RPMI8226 (cell line): ENCODE measurements at places on chromosomes 5 and 9.

DNA sequence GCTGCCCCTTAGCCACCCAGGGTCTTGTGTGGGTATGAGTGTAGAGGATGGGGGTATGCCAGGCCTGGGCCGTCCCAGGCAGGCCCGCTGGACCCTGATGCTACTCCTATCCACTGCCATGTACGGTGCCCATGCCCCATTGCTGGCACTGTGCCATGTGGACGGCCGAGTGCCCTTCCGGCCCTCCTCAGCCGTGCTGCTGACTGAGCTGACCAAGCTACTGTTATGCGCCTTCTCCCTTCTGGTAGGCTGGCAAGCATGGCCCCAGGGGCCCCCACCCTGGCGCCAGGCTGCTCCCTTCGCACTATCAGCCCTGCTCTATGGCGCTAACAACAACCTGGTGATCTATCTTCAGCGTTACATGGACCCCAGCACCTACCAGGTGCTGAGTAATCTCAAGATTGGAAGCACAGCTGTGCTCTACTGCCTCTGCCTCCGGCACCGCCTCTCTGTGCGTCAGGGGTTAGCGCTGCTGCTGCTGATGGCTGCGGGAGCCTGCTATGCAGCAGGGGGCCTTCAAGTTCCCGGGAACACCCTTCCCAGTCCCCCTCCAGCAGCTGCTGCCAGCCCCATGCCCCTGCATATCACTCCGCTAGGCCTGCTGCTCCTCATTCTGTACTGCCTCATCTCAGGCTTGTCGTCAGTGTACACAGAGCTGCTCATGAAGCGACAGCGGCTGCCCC is 2.6 kb downstream of the SLC35A4 start:
- no peak for DNase-seq

DNA sequence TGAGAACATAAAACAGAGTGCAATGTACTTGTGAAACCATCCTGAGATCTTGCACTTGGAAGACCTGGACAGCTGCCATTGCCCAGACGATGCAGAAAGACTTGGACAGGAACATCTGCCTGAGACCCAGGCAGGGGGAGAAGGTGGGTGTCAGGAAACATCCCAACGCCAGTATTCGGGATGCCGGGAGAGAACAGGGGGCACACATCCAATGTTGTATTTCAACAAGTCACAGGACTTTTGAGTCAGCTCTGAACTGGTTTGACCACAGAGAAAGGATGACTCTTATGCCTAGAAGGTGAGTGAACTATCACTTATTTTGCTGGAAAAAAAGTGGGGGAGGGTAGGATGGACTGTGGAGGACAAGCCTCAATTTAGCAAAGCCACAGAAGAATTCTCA is 124.6 kb downstream of the ROR2 start:
- DNase-seq, result no peak

DNA sequence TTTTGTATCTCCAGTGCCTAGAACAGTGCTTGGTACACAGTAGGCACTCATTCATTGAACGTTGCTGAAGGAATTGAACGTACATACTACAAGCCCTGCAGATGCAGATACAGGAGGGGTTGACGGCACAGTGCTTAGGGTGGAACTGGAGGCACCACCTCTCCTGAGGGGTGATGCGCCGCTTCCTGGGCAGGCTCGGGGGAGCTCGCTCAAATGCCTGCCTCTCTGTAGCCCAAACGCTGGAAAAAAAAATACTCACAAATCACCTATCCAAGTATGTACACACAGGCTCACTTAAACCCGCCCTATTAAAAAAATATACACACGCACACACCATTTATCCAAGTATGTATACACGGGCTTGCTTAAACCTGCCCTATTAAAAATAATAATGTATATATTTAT is 536 bp upstream of the COMMD10 start:
- peak; percentile 36 for DNase-seq

DNA sequence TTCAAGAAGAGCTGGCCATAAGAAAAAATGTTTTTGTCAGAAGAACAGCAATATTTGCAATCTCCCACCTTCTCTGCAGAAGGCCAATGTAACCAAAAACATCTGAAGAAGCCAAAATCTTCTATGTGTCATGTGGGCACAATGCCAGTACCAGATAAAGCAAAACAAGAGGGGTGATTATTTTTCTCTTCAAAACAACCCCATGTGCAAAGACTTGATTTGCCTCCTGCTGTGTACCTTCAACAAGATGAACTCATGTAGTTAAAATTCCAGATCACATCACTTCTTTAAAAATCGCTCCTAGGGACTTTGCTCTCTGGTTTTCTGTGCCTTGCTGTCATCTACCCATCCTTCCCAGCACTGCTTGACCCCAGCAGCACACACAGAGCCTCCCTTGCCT is 134.0 kb upstream of the MAP3K1 start:
- DNase-seq, result peak; percentile 76

- DNase-seq, result no peak
Measured at GRCh38 chr5:95771892-95772291, 40.8 kb downstream of the RHOBTB3 start.

GRCh38 chr5:74334062-74334761 is 306.3 kb downstream of the ENC1 start:
- no peak for DNase-seq

DNA sequence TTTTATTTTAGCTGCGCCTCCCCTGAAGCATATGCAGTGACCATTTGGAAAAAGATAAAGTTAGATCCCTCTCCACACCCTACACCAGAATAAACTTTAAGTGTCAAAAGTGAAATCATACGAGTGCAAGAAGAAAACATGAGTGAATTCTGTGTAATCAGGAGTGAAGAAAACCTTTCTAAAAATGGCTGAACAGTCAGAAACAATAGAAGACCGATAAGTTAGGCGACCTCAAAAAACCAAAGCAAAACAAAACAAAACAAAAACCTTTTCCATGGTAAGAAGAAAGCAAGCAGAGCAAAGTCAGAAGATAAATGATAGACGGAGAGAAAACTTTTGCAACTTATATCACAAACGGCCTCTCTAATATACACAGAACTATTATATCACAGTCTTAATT is 16.6 kb upstream of the TSC1 start:
- no peak for DNase-seq

DNA sequence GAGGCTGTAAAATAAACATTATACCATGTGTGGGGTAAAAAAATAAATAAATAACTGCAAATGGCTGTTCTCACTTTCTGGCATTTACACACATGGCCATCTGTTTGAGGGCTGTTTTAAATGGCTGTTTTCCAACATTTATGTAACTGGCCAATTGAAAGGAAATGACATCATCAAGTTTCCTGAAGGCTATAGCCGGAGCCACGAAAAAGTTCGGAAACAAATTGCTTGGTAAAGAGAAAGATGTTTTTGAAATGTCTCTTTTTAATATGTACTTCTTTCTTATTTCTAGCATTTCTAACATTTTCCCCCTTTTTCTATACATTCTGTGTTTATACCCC is 95.4 kb upstream of the DAB2 start:
- DNase-seq, result peak; percentile 6

DNA sequence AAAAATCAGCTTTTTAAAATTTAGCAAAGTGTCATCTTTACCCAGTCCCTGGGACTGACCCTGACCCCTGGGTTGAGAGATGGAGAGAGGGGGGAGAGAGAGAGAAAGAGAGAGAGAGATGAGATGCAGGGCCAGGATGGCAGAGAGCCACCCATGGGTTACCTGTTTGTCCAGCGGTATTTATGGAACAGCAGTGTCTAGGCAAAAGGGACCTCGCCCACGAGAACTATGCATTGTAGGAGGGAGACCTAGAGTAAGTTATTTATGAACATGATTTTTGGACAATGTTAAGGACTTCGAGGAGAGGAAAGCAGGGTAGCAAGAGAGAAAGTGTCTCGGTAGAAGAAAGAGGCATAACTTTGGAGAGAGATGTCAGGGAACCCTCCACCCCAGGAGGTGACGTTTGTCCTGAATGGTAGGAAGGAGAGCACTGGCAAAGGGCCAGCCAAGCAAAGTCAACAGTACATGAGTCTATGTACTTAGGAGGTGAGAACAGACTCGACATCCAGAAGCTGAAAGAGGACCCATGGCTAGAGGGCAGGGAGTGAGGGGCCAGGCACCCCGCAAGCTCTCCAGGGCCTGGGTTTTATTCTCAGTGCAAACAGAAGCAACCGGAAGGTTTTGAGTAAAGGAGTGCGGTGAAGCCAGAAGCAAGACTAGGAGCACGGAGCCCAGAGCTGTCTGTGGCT is 30.5 kb upstream of the MSX2 start:
- no peak for DNase-seq

DNA sequence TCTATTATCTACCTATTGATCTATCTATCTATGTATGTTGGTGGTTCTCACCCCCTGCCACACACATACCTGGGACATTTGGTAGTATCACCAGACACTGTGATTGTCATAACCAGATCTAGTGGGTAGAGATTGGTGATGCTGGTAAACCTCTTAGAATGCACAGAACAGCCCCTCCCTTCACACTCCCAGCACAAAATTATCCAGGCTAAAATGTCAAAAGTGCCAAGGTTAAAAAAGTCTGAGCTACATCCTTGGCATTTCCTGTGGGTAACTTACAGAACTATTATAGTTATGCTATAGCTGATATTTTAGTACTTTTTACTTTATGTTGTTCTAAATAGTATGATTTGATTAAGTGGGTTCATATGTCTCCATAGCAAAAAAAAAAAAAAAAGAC is 151.0 kb downstream of the FER start:
- DNase-seq, result no peak

DNA sequence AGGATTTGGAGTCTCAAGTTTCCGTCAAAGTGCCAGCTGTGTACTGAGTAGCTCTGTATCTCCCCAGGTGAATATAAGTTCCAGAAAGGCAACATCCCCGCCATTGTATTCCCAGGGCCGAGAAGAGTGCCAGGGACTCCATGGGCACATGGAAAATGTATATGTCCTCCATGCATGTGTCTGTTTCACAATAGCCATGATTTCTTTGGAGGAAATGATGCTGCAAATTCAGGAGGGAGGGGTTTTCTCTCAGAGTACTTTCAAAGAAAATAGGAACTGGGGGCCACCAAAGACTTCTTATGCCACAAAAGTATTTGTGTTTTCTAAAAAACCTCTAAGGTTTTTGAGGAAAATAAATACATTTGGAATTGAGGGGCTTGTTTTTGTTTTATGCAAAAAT is 524.6 kb downstream of the BNC2 start:
- no peak for DNase-seq

DNA sequence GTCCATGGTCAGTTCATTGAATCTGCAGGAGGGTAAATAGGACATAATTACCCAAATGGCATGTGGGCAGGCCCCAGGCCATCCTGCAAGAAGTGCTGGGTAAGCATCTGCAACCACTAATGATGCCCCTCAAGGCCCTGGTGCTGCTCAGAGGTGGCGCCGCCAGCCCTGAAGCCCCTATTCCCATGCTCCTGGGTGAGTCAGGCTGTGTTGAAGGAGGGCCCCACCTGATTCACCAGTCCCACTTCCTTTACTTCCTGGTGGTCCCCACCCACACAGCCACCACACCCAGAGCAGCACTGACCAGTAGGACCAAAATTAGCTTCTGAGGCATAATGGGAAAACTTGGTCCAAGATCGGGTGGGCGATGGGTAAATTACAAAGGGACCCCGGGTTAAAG is 120.4 kb upstream of the SPRY4 start:
- no peak for DNase-seq

DNA sequence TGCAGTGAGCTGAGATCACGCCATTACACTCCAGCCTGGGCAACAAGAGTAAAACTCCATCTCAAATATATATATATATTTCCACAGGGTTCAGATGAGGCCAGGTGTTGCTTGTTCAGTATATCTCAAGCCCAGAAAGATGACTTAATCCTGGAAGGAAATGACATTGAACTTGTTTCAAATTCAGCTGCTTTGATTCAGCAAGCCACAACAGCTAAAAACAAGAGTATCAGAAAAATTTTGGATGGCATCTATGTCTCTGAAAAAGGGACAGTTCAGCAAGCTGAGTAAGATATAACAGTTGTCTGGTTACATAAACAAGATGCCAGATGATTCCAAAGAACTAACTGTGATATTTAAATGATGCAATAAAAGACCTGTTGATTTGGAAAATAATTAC is 352.0 kb downstream of the KCTD16 start:
- DNase-seq, result no peak

DNA sequence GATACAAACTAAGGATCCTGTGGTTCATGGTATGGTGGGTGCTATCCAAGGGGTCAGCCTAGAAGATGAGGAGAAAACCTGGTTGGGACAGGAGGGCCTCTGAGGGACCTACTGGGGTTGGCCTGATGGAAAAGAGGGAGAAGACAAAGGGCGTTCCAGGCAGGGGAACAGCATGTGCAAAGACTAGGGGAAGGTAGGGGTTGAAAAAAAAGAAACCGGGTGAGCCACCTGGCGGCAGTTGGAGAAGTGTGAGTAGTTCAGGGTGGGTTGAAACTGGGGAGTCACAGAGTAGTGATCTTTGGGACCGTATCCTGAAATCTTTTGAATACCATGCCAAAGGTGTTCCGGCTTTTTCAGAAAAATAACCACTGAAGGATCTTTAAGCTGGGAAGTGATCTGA is 8.7 kb upstream of the GABRP start:
- DNase-seq, result no peak

DNA sequence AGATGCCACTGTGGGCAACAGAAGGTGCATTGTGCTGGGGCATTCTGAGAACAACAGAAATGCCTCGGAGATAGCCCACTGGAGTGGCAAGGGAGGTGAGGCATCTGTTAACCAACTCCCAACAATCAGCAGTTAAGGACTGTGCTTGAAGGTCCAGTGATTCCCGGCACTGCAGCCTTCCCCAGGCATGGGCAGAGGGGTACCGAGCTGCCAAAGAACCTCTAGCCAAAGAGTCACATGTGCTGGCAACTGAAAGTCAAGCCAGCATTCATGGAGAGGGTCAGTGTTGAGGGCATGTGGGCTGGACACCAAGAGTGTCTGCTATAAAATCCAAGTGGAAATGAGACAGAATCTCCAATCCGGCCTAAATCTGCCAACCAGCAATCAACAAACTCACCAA is 149.6 kb downstream of the ASTN2 start:
- DNase-seq, result no peak

DNA sequence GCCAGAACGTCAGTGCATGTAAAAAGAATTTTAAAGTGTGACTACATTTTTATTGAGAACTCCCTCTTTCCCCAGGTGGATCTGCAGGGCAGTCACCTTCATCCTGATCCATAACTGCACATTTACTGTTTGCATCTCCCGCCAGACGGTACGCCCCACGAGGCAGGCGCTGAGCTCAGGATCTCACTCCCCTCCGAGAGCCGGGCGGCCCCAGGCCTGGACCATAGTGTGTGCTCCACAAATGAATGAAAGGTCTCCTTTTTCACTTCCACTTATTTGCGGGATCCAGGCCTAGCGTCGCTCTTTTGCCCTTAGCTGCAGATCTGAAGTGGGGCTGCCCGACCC is 378 bp downstream of the DROSHA start:
- peak; percentile 32 for DNase-seq

DNA sequence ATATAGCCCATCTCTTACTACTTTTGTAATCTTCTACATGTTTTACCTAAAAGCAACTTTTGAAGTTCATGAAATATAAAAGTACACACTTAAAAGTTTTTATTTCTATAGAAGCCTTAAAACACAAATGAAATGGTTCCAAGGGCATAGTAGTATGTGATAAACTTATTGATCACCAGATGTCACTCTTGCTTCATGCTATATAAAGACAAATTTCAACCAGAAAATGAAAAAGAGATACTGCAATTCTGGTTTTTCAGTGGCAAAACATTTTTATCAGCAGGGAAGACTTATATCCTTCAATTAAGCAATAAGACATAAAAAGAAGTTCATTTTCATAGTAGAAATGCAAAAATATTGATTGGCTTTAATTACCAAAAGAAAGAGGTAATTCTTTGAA is 69.4 kb upstream of the FBXL17 start:
- no peak for DNase-seq
